Tongue (tissue), 3 donors: ENCODE measurements at places on chromosomes 7 and 10.

- no peak for DNase-seq
Observed at GRCh38 chr7:301291-302053, 11.5 kb downstream of the FOXL3 start.

DNA sequence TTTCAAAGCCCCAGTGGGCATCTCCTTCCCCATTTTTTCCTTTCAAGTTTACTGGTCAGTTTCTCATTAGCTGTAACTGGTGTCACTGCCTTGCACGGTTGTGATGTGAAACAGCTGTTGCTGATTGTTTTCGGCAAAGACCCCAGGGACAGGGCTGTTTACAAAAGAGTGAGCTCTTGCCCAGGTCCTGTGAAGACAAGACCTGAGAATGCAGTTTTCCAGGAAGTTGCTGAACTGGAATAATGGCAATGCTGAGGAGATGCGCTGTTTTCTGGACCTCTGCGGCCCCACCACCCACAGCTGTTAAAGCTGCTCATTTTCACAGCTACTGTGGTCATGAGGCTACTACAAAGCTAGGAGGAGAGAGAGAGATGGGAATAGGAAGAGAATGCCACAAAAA lies 116.6 kb upstream of the RSU1 start:
- peak; percentile 74 for DNase-seq

DNA sequence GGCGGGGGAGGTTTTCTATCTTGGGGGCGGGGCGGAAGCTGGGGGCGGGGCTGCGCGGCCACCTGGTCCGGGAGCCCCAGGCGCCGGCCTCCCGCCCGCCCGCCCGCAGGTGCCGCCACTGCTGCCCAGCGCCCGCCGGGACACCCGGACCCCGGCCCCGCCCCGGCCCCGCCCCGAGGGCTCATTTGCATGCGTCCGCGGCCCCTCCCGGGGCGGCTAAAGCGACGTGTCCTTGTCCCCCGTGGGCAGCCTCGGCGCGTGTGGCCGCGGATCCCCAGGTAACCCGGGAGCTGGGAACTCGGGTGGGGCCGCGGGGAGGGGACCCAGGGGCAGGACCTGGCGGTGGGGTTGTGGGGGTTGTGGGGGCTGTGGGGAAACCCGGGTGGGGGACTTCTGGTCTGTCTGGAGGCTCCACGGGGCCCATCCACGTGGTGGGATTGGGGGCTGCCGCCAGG lies at the start of gene BHLHA15:
BHLHA15 (plus strand) TSS at position 219 of the 455 bp plus-strand sequence. CDS start 871 bp downstream, outside the sequence.
- peak; percentile 21 for DNase-seq

DNA sequence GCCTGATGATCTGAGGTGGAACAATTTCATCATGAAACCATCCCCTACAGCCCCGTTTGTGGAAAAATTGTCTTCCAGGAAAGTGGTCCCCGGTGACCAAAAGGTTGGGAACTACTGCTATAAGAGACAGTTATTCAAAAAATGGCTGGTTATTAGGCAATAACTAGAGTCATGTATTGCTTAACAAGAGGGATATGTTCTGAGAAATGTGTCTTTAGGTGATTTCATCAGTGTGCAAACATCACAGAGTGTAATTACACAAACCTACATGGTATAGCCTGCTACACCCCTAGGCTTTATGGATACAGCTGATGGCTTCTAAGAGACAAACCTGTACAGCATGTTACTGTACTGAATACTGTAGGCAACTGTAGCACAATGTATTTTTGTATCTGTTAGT lies 71.3 kb upstream of the CSTF2T start:
- DNase-seq: peak; percentile 27

DNA sequence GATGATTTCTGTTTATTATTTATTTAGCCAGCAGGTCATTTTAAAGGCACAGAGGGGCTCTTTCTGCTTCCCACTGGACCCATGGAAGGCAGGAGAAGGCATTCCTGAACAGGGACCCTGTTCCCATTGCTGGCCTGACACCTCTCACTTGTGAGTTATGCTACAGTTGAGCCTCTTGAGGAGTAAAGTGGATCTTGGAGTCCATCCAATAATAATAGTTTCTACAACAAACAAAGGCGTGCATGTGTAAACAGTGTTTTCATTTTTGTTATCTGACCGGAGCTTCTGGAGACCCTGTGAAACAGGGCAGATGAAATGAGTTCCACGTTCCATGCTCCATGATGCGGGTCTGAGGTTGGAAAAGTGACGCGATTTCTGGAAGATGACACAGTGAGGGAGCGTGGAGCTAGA lies 127.3 kb upstream of the HABP2 start:
- DNase-seq: peak; percentile 58

- no peak for DNase-seq
Observed at GRCh38 chr7:152485826-152486225, 50.0 kb upstream of the KMT2C start.

- no peak for DNase-seq
Observed at GRCh38 chr7:75983471-75984129, 10.8 kb downstream of the TMEM120A start.

DNA sequence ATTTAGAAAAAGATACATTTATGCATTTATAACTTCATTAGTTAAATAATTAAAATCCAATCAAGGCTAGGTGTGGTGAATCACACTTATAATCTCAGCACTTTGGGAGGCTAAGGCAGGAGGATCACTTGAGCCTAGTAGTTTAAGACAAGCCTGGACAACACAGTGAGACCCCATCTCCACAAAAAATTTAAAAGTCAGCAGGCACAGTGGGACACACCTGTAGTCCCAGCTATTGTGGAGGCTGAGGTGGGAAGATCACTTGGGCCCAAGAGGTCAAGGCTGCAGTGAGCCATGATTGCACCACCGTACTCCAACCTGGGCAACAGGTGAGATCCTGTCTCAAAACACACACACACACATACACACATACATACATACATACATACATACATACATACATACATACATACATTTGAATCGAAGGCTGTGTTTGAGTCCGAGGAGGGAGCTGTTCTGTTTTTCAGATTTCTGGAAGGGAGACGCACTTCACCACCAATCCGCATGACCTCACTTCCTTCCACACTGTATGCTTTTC lies 30.1 kb downstream of the SFMBT2 start:
- no peak for DNase-seq

DNA sequence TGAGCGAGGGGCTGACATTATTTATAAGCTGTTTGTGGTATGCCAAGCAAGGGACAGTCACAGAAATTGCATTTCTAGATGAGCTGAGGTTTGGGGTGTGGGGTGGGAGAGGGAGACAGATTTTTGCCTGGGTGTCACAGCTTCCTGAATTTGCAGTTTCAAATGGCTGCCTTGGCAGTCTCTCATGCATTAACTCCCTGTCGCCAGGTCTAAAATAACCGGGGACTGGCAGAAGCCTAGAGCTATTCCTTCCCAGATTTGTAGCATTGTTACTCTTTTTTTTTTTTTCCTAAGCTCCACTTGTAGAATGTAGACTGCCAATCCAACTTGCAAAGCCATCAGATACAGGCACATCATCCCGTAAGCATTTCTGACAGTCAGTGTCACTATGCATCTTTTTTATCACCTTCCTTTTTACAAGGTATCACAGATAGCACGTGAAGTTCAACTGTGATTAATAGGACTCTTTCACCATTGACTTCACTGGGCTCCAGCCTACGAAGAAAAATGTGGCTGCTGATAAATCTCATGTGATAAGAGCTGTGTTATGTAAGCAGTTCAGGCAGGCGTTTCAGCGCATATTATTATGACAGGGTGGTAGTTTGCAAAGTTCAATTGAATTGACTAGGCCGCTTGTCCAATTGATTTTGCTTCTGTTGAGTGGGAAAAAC lies 130.7 kb upstream of the CELF2 start:
- no peak for DNase-seq

GRCh38 chr10:3382092-3382491 lies 209.5 kb upstream of the PITRM1 start:
- DNase-seq: no peak

DNA sequence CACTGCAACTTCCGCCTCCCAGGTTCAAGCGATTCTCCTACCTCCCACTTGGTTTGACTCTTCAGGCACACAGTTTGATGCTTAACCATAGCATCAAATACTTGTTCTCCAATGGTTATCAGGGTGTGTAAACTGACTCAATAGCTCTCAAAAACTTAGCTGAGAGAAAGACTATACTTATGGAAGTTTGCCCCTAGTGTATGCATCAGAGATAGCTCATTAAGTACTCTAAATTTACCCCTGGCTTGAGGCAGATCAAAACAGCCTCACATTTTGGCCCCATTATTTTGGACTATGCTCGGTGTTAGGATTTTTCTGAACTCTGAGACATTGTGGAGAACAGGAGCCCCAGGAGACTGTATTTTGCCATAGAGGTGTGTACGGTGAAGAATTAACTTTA lies 40.8 kb upstream of the SLC35B4 start:
- DNase-seq: no peak

GRCh38 chr10:2122431-2123124 lies 385.3 kb upstream of the ADARB2 start:
- no peak for DNase-seq

GRCh38 chr10:71711052-71711623 lies 8.4 kb downstream of the C10orf105 start:
- DNase-seq: no peak

DNA sequence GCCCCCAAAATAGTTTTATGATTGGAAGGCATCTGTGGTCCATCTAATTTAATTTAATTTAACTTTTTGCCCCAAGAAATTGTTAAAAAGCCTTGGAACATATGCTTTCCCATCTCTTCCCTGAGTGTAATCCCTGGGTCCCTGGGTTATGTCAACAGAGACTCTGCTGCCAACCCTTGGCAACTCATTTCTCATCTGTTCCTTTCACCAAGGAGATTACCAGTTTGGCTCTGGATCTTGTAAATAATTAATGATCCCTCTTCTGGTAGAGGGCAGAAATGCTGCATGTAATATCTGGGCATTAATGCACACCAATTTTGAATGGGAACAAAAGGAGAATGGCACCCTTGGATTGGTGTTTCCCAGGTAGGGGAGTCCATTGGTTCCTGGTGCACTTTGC lies 514.2 kb downstream of the CCSER2 start:
- DNase-seq: peak; percentile 73

GRCh38 chr10:103466734-103467133 lies 8.0 kb upstream of the CALHM1 start:
- no peak for DNase-seq

DNA sequence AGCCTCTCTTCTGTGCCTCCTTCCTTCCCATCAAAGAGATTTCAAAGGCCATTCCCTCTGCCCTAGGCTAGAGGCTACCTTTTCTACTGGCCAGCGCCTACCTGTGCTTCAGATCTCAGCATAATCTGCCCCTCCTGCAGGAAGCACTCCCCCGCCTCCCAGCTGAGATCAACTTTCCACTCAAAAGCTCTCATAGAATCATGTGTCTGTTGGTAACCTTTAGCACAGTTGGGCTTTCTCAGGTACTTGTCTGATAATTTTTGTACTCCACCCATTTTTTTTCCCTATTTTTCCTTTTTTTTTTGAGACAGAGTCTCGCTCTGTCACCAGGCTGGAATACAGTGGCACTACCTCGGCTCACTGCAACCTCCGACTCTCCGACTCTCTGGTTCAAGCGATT lies 231.0 kb upstream of the PRSS58 start:
- no peak for DNase-seq

DNA sequence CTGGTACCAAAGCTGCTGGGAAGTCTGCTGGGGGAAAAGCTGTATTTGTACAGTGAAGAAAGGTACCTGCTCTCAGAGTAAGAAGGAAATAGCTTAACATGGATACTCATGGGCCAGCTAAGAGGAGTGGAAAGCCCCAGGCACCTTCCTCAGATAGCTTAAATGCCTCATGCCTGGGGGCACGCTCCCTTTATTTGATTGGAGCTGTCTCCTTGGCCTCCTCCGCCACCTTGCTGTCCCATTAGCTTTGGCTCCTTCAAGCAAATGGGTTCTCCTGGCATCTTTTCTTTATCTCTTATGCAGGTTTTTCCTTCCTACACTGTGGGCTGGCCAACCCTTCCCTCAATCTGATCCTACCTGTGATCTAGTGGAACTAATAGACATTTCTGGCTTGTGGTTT lies 318.5 kb downstream of the SH2D4B start:
- DNase-seq: no peak

DNA sequence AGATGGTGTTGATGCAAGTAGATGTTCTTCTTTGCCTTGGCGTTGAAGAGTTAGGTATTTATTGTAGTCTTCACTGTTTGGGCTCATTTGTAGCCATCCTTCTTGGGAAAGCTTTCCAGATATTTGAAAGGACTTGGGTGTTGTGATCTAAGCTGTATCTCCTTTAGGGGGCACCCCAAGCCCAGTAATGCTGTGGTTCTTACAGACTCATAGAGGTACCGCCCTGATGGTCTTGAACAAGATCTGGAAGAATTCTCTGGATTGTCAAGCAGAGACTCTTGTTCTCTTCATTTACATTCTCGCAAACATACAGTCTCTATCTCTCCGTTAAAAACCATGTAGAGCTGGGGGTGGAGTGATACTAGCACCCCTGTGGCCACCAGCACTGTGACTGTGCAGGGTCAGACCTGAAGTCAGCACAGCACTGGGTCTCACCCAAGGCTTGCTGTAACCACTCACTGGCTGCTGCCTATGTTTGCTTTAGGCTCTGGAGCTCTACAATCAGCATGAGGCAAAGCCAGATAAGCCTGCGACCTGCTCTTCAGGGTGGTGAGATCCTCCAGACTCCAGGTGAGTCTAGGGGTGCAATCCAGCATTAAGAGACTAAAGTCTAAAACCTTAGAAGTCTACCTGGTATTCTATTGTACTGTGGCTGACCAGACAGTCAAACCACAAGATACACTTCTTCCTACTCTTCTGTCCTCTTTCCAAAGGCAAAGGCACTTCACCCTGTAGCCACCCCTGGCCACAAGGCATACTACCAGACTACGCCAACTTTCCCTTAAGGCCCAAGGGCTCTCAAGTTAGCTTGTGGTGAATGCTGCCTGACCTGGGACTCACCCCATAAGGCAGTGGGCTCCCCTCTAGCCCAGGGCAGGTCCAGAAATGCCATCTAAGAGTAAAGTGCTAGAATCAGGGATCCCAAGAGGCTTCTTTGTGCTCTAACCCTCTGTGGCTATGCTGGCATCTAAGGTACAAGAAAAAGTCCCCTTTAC lies 209.7 kb upstream of the TMEM196 start:
- DNase-seq: peak; percentile 49

DNA sequence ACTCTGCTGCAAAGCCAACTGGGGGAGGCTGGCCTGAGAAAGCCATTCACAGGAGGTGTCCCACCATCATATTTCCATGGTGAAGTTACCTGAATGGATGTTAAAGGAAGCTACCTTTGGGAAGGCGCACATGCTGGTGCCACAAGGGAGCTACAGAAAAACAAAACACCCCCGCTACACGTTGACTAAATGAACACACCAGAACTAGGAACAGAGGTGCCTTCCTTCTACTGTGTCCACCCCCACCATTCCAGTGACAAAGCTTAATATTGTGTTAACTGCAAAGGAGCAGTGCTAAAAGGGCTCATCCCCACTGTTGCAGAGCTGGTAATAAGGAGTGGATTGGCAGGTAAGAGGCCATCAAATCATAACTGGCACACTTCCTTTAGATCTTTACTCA lies 420.0 kb upstream of the PODXL start:
- no peak for DNase-seq

DNA sequence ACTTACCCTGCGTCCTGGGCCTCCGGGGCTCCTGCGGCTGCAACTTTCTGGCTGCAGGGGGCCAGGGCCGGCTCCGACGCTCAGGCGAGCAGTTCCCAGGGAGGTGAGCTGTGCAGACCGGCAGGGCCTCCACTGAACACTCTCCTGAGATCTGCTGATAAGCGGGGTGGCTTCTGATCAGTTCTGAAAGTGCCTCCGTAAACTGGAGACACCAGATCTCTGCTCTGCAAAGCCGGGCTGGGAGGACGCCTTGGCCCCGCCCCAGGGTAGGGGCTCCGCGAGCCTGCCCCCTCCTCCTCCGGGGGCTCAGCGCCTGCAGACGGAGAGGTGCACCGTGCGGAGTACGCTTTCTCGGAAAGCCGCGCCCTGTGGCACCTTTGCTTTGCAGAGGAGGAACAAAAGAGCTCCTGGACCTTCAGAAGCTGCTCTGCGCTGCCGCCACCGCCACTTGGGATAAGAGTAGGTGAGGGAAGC lies 141.3 kb upstream of the VKORC1L1 start:
- peak; percentile 19 for DNase-seq
